ENCODE measurements at places on chromosomes 1 and 21.

DNA sequence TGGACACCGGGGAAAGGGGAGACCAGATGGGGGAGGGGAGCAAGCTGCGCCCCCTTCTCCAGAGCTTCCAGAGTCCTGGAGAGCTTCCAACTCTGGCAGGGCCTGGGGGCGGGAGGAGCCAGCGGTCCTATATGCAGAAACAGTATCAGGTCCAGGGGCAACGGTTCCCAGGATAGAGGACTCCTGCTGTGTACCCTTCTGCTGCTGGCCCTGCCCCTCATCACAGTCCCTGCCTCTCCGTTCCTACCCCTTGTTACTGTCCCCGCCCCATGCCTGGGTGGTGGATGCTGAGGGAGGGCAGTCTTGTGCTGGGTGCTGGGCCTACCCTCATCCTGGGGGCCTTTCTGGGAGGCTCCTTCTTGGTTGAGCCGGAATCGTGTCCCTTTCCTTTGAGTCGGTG is 19.2 kb upstream of the PEX10 start:
- DNase-seq: no peak

- DNase-seq: no peak
These were observed 133.2 kb upstream of the BARHL2 start for GRCh38 chr1:90850181-90850897.

- no peak for DNase-seq
These were observed 39.0 kb downstream of the DPT start for GRCh38 chr1:168689726-168690602.

DNA sequence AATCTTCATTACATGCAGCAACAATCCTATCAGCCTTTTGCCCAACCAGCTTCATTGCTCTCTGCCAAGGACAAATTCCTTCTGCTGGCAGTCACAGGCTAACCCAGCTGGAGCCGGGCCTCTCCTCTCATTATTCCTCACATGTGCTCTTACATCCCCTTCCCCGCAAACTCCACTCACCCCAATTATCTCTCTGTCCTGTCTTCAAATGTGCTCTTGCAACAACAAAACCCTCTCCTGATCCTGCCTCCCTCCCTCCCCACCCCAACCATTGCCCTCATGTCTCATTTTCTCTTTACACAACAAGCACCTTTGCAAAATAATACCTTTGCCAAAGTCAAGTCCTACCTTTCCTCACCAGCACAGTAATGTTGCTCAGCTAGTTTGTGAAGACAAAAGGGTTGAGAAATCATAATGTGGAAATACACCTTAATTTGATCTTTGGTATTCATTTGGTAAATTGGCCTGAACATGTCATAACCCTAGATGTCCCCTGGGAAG is 36.0 kb upstream of the DHCR24 start:
- no peak for DNase-seq

GRCh38 chr1:174157157-174157806 is 2.0 kb upstream of the RABGAP1L start:
- DNase-seq: no peak

- DNase-seq: no peak
These were observed 26.2 kb upstream of the NFIA start for GRCh38 chr1:61056196-61056572.

DNA sequence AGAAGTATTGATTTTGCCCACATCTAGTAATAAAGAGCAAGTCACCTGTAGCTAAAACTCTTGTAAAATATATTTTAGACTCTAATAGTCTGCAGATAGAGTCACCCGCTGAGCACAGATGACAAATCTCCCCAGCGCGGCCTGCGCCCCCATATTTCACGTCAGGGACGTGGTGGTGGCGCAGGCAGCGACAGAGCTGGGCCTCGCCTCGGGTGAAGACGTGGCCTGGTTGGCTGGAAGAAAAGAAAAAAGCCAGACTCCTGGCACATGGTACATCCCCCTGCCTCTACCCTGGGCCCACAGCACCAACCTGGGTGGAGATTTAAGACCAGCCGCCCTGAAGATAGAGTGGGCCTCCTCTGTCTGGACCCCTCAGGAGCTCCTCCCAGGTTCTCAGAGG is 6.0 kb upstream of the DMBX1 start:
- no peak for DNase-seq

GRCh38 chr1:88169939-88170338 is 514.1 kb upstream of the PKN2 start:
- no peak for DNase-seq

DNA sequence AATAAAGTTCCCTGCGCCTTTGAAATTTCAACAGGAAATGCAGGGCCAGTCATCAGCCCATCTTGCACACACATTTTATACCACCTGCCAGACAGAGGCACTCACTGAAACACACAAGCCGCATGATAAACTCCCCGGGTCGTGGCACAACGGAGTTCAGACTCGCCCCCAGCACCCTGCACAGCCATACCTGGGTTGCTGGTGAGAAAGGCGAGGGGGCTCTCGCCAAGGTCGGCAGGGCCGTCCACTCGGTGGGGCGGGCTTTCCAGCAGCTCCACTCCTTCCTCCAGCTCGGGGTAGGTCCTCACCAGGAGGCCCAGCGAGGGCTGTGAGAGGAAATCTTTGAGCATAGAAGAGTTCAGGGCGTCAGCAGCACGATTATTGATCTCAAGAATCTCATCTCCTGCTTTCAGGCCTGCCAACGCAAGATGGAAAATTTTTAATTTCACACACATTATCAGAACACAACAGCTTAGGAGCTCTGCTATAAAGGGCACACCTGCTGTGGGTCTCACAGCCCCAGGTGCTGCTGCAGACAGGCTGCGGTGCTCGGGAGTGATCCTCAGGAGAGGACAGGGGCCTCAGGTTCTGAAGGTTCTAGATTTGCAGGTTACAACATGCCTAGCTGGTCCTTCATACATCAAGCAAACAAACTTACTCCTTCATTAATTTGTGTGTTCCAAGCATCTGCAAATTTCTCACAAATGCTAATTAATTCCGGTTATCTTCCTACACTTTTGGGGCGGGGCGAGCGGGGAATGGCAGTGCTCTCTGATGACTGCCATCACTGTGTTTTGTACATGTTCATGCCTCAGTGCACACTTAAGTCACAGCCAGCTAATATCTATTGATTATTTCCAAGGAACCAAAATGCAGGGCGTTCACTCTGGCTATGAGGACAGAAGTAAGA is 144.2 kb upstream of the KRTAP19-8 start:
- DNase-seq: peak; percentile 36

- no peak for DNase-seq
These were observed 217.2 kb downstream of the RPS6KC1 start for GRCh38 chr1:213268221-213268620.

DNA sequence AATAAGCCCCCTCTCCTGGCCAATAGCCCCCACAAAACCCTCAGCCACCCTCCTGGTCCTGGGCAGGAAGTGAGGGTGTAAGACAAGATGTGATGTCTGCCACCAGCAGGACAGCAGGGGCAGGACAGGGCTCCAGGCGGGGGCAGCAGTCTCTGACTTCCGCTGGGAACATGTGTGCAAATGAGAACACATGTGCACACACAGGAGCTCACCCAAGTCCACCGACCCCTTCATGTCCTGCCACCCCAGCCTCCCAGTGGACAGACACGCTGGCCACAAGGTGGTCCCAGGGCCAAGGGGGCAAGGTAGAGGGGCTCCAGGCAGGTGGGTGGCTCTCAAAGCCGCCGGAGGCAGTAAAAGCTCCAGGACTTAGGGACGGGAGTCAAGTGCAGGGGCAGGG is 60.1 kb downstream of the KCNAB2 start:
- DNase-seq: no peak

DNA sequence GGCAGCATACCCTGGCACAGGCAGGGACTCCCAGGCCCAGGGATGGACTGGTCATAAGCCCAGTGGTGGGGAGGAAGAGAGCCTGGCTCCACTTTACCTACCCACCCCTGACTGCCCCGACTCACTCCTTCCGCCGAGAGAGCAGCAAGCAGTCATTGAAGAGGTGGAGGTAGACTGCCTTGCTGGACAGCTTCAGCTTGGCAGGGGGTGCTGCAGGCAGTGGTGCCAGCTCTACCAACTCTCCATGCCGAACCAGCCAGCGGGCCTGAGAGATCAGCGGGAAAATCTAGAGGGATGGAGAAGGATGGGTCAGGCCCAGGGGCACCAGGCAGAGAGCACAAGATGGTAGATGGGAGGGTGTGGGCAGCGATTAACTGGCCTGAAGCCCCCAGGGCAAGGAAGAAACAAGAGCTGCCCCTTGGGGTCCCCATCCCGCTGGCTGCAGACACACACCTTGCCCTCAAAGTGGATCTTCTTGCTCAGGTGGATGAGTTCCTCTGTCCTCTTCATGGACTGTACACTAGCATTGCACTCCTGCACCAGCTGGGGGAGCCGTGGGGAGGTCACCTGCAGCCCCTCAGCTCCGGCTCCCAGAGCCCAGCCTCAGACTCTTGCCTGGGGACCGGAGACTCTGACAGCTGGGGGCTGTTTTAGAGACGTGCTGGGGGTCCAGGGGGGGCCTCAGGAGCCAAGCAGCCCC is 7.7 kb downstream of the ARHGEF19 start:
- DNase-seq: peak; percentile 14

GRCh38 chr1:180239145-180240096 is 9.4 kb downstream of the LHX4 start:
- no peak for DNase-seq

DNA sequence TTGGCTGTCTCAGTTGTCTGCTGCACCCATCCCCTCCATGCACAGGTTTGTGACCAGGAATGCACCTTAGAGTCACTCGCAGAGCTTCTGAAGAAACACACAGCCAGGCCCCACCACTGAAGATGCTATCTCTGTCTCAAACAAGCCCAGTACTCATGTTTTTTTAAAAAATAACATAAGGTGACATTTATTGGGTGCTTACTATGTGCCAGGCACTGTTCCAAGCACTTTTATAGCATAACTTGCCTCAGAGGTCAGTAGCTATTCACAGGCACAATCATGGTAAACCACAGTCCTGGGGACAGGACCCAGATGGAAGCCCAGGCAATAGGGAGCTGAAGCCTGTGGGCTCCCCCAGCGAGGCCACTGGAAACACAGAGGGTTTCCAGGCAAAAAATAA is 8.8 kb upstream of the ATP13A2 start:
- DNase-seq: no peak

DNA sequence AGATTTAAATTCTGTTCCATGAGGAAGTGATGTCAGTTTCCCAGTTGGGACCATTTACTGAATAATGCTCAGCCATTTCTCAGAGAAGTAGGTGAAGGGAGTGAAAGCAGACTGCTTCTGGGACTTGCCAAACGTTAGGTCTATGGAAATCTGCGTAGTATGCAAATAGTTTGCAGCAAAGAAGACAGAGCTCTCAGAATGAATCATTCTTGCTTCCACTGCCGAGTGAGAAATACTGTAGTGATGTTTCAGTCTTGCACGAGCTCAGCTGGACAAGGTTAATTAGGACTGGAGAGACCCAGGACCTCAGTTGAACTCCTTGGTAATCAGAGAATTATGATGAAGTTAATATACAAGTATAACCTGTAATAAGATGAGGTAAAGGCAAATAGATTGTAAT is 317.7 kb upstream of the DAB1 start:
- no peak for DNase-seq

DNA sequence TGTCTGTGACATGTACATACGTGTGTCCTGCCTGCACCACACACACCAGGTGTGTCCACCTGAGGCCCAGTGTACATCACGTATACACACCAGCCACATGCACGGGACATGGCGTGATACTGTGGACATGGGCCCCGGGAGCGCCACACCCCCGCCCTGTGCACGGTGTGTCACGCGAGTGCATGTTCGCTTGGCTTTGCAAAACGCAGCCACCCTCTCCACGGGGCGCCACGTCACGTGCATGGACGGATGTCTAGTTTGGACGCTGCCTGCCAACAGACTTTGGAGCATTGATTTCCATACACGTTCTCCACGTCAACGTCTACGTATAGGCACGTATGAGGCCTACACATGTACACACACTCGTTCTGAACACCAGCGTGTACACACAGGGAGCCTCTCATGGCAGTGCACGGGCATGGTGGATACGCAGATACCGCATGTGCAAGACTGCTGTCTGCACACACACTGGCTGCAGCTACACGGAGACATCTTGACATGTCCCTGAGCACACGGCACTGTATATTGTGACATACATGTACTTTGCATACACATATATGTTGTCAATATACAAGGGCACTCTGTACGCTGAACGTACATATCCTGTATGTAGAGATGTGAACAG is 2.7 kb downstream of the TMEM240 start:
- no peak for DNase-seq

DNA sequence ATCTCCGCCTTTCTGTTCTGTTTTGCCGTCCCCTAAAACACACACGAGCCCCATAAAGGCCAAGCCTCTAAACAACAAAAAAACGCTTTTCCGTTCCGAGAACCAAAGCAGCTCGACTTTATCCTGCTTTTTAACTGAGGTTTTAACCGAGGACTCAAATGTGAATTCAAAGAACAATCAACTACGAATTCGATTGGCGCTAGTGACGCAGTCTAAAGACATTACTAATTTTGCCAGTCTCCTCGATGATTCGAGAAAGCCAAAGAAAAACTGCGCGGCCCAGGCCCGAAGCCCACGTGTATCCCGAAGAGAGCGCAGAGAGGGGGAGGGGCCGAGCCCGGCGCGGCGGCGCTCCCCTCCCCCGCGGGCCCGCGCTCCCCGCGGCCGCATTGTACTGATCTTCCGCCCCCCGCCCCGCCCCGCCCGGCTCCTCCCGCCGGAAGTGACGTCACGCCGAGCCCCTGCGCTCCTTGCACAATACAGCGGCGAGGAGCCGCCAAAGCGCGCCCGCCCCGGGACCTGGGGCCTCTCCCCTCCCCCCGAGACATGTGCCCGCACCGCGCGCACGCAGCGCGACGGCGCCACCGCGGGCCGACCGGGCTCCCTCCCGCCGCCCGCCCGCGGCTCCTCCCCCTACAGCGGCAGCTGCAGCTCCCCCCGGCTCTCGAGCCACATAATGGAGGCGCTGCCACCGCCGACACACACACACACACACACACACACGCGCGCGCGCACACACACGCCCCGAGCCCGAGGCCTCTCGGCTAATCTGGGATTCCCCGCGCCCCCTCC is 1.4 kb downstream of the HNRNPU start:
- DNase-seq: peak; percentile 95

- no peak for DNase-seq
These were observed 272.1 kb downstream of the ZNF648 start for GRCh38 chr1:181789395-181789794.

GRCh38 chr1:228270032-228270431 is 62.2 kb downstream of the OBSCN start:
- DNase-seq: no peak

GRCh38 chr1:232921381-232921780 is 29.0 kb upstream of the NTPCR start:
- DNase-seq: no peak

GRCh38 chr21:28832013-28832714 is 160.5 kb downstream of the LTN1 start:
- no peak for DNase-seq

DNA sequence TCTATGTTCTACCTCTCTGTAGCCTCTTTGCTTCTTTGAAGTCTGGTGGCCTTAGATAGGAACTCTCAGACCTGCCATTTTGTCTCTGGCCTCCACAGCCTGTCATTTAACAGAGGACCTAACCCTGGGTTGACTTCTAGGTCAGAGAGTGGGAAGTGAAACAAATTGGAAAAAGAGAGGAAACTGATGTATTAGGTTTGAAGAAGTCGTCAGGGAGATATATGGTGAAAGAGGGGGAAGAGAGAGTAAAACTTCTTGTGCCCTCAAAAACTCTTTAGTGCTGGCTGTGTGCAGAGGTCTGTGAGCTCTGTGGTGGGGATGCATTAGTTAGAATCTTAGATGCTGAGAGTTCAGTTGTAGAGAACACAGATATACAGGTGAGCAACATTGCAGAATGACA is 30.2 kb upstream of the CD1D start:
- DNase-seq: no peak

GRCh38 chr1:231390071-231390470 is 32.0 kb downstream of the EGLN1 start:
- no peak for DNase-seq

- DNase-seq: no peak
These were observed 32.0 kb downstream of the DNAJC6 start for GRCh38 chr1:65341381-65341780.

- no peak for DNase-seq
These were observed 12.2 kb upstream of the SLC6A9 start for GRCh38 chr1:44043176-44044070.

Measured in stimulated activated CD8-positive, alpha-beta memory T cell treated with anti-CD3 and anti-CD28 coated beads, Interleukin-4, amount 100 ng/mL, for 4 hours (primary cell).